Heart left ventricle (tissue), 16 donors: ENCODE measurements at places on chromosomes 2 and 18. TPM values are rescaled to one million over a fixed set of nuclear protein-coding genes. Genes with fewer than 3 reads are reported as not detected.

The CFLAR gene
- polyA plus RNA-seq, result 120 TPM

- DNase-seq, result no peak
- no peaks in the 10 kb centered on the region for H3K36me3 ChIP-seq
- no peak overlapping the region for H3K4me3 ChIP-seq
- no peaks in the 10 kb centered on the region for H3K27me3 ChIP-seq
- no peaks in the 10 kb centered on the region for H3K4me1 ChIP-seq
Measured at GRCh38 chr2:185188656-185189055, 549.9 kb upstream of the FSIP2 start.

The EPB41L5 gene
- polyA plus RNA-seq, result 8.0 TPM

The CD226 gene
- 0.15 TPM for polyA plus RNA-seq

The STEAP3 gene
- polyA plus RNA-seq, result 9.2 TPM
